ENCODE measurements at places on chromosomes 6 and 20.

DNA sequence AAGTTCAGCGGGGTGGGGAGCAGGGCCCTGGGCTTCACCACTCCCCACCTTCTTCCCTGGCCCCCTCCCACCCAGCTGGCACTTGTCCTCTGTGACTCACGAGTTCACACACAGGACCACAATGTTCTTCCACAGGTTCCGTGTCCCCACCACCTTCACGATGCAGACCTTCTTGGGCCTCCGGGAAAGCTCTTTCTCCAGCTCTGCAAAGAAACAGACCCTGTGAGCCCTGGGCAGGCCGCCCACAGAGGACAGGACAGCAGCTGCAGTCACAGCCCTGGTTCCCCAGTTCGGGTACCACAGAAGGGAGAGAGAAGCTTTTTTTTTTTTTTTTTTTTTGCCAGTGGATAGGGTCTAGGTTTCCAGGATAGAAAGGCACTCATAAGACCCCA, 30.9 kb downstream of the PSMG4 start:
- DNase-seq: no peak

- DNase-seq: no peak
Observed at GRCh38 chr6:42375007-42375635, 76.6 kb downstream of the TRERF1 start.

GRCh38 chr20:62979876-62980373, 26.8 kb downstream of the BHLHE23 start:
- DNase-seq: no peak

GRCh38 chr20:37387519-37388269, 41.8 kb downstream of the SRC start:
- no peak for DNase-seq

DNA sequence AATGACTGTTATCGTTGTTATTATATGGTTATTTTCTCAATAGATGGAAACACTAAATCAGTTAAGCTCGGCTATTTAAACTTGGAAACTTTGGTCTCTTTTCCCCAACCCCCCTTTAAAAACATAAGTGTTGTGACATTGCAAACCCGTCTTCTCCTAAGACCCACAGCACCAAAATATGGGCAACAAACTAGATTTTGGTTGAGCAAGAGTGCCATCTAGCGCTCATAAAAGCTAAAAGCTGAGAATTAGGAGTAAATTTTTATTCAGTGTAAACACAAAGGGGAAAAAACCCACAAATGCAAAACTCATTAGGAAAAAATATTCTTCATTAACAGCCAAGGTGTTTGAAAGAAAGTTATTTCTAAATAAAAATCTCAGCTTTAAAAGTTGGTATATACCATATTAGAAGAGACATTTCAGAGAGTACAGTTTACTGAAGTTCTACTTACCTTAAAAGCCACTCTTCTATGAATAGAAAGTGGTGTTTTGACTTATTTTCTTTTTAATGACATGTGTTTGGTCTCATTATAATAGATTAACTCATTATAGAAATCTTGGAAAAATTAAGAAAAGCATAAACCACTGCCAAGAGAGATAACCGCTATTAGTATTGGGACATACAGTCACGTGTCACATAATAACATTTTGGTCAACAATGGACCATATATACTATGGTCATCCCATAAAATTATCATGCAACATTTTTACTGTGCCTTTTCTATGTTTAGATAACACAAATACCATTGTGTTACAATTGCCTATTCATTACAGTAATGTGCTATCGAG, 21.1 kb downstream of the SESN1 start:
- DNase-seq: peak; percentile 74

GRCh38 chr6:106724848-106725247, 95.5 kb downstream of the QRSL1 start:
- DNase-seq: no peak

DNA sequence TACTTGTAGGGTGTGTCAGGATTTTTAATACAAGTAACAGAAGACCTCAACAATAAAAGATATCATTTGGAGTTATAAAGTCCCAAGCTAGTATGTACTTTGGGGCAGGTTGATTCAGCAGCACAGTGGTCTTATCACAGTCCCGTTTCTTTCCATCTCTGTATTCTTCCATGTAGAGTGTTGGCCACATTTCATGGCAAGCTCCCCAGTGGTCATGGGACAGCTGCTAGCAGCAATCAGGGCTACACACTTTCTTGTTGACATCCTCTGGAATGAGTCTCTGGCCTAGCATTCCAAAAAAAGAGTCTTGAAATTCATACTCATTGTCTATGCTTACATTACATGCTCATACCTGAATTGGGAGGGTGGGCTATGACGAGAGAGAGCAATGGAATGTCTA, 53.2 kb downstream of the SOBP start:
- DNase-seq: no peak

GRCh38 chr20:51183451-51183850, 160.5 kb upstream of the KCNG1 start:
- no peak for DNase-seq

DNA sequence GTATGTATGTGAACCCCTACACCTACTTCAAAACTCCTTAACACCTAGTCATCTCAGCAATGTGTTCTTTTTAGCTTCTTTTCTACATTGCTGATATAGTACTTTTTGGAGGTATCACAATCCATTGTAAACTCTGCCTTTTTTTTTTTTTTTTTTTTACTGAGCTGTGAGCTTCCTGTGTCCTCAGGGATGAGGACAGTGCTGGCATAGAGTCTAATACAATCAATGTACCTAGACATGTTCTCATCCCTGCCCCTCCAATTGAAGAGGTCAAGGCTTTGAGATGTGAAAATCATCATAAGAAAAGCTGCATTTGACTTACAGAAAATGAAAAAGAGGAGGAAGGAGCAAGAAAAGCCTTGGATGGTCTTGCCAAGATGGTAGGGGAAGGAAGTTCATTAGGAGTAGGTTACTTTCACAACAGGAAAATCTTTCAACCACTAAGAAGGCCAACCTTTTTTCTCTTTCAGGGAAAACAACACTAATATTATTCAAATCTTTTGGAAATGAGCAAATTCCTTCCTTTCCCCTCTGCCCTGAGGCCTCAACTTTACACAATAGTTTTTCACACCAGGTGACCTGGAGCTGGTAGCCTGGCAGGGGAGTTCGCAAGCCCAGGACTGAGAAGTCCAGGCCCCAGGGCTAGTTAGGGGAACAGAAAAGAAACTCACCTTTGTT, 2.8 kb upstream of the JARID2 start:
- DNase-seq: no peak

DNA sequence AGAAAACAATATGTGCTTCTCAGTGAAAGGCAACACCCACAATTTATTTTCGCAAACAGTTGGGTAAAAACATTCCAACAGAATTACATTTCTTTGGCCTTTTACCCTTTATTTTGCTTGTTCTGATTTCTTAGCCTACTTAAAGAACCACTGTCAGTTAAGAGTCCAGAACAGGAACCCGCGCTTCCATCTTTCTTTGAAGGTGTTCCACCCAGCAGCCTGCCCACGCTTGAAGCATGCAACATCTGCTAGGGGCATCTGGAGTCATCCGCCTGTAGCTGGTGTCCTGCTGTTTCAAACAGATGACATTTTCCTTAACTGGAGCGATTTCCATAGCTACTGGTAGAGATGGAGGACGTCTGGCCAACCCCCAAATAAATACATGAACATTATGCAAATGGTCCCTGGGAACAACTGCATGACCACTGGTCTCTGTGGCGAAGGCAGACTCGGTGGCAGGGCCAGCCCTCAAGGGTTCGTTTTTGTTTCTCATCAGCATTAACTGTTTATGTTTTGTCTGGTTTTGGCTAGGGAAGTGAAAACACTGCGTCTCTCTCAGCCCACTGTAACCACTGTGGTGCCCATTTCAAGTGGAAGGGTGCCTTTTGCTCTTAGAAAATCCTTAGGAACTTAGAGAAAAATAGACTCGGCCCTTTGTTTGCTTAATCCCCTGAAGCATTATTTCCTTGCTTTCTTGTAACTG, 51.6 kb downstream of the LAMA4 start:
- no peak for DNase-seq

DNA sequence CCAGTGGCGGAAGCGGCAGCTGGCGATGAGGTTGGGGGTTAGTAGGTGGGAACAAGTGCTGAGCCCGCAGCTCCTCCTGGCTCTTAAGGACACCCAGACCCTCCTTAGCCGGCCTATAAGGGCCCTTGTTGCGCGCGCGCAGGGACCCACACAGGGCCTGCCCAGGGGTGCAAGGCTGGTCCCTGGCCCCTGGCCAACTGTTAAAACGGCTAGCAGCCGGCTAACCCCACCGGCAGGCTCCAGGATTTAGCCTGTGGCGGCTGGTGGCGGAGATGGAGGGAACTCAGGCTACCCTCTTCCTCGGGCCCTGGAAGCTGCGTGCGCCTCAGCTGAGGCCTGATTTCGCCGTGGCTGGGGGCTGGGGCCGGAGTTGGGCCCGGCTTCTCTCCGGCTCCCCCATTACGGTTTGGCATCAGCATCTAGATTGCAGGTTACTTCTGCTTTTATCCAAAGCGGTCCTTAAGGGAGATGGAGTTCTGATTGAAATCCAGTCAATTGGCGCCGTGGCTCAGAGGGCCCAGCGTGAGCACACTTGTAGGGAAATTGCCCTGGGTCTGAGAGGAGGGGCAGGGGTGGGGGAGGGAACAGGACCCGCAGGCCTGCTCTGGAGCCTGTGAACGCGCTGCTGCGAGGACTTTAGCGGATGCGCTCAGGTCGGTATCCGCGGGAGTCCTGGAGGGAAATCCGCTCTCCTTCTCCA, 36.9 kb upstream of the CCDC167 start:
- DNase-seq: no peak

- no peak for DNase-seq
Observed at GRCh38 chr6:139862311-139862710, 487.9 kb upstream of the CITED2 start.

GRCh38 chr6:28489366-28490204, 26.0 kb downstream of the GPX6 start:
- peak; percentile 78 for DNase-seq

- no peak for DNase-seq
Observed at GRCh38 chr6:108359901-108360882, 65.3 kb downstream of the AFG1L start.

- no peak for DNase-seq
Observed at GRCh38 chr20:16018881-16019280, 554.4 kb downstream of the KIF16B start.

GRCh38 chr6:163288915-163289314, 125.6 kb upstream of the QKI start:
- no peak for DNase-seq

DNA sequence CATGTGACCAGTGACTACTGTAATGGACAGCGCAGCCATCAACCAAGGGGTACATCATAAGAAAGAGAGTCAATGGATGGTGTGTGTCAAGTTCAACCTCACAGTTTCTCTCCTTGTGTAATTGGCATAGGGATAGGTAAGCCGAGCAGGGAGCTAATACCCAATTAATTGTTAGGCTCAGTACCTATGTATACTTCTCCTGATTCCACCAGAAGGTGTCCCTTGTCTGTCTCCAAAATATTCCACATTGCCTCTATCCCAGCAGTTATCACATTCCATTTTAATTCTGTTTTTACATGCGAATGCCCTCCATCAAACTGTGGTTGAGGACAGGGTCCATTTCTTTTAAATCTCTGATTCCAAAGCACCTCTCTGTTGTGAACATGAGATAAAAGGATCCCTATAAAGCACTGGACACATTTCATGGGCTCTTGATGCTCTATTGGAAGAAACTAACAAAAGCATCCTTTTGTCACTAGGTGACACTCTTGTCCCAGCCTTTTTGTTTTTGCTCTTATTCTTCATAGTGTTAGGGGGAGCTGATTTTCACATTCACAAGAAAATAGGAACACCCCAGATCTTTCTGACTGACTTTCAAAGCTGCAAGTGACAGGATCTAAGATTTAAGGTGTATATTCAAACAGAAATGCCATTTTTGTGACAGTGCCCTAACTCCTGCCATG, 38.9 kb downstream of the FBXO9 start:
- DNase-seq: peak; percentile 36

DNA sequence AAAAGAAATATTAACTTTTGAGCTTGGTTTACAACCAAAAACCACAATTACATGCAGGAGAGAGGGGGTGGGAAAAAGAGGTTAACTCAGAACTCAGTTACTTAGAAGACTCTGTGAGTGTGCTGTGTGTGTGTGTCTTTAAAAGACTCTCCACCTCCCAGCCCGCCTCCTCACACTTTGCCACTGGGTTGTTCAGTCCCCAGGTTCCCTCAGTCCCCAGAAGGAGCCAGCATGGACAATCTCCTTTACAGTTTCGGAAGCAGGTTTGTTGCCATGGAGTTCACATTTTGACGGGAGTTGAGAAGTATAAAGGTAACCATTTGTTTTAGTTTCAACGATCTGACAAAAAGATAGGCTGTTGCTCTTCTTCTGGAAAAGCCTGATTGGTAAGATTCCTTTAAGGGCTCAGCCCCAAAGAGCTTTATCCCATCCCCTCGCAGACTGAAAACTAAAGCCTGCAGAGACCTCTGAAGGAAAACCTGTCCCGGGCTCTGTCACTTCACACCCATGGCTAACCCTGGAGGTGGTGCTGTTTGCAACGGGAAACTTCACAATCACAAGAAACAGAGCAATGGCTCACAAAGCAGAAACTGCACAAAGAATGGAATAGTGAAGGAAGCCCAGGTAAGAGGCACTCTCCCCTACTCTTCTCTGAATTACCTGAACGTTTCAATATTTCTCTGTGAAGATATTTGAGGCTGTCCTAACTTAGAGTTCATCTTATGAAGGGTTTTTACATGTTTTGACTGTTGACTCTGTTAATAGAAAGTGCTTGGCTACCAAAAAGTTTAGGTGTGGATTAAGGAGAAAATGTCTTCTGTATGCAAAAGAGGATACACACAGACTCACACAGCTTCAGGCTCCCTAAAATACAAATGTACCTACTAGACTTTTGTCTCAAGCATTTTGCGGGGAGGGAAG, at the start of gene SPTLC3:
Gene SPTLC3, plus strand, starts transcription at position 212 of the 921 bp plus-strand sequence. Its CDS starts 296 bp downstream, at position 508.
- DNase-seq: peak; percentile 17

- no peak for DNase-seq
Observed at GRCh38 chr6:116533233-116533957, 12.1 kb downstream of the TRAPPC3L start.

DNA sequence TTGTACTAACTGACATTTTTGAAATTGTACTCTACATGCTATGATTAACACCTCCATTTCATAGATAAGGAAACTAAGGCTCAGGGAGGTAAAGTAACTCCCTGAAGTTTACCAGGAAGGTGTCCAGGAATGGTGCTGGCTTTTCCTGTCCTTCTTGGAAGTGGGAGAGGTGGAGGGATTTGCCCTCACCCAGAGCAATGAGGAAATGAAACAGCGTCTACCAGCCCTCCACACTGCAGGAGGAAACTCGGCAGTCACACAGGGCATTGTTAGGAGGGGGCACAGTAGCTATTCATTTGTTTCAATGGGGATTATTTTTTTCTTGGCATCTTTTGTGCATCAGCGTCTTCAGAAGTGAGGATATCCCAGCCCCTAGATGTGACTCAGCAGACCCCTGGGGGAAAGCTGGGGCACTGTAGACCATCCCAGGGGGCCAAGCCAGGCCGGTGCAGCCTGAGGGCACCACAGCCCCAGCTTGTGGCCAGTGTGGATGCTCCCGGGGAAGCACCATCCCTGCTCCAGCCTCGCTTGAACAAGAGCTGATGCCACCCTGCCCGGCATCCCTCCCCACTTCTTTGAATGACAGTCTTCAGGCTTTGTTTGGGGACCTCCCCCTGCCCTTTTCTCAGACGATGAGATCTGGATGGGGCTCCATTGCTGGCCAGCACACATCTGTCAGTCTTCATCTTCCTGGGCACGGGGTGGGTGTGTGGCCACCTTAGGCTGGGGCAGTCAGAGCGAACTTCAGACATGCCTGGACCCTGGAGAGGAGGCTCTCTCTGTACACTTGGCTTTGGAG, 224.4 kb upstream of the PMEPA1 start:
- peak; percentile 42 for DNase-seq

- DNase-seq: peak; percentile 4
Observed at GRCh38 chr6:116476002-116476678, 15.0 kb downstream of the CALHM6 start.

Measured in fibroblast of skin of scalp (primary cell).